ENCODE measurements at places on chromosomes 1 and 21. TPM values are rescaled to one million over a fixed set of nuclear protein-coding genes. Genes with fewer than 3 reads are reported as not detected.

PRAMEF14 gene
- total RNA-seq = not detected

SPRR4 gene
- not detected for total RNA-seq

EIF3I gene
- 143 TPM for total RNA-seq

DNAJC6 gene
- 19.4 TPM for total RNA-seq

RCSD1 gene
- total RNA-seq = 0.76 TPM

PADI3 gene
- not detected for total RNA-seq

MTHFR gene
- total RNA-seq = 39.2 TPM

WNT9A gene
- 4.5 TPM for total RNA-seq

MFAP2 gene
- 459 TPM for total RNA-seq

GBP1 gene
- 52.3 TPM for total RNA-seq

EPHX1 gene
- 37.2 TPM for total RNA-seq

PCAT6 gene
- total RNA-seq = 9.9 TPM

GRCh38 chr1:111989531-111990025 lies at the start of gene KCND3:
TSS of gene KCND3 (minus strand) at chr1:111989668.
- no peak within 1 kb of the TSS for H3K27ac ChIP-seq
- peak within 1 kb of the TSS; percentile 71 for H3K4me3 ChIP-seq
- H3K4me1 ChIP-seq = peaks cover 16% of the 10 kb centered on the region
- peaks cover 92% of the 10 kb centered on the region for H3K27me3 ChIP-seq

- H3K4me3 ChIP-seq = peak overlapping the region; percentile 68
- peaks cover 16% of the 10 kb centered on the region for H3K27me3 ChIP-seq
- DNase-seq = no peak
- H3K4me1 ChIP-seq = no peaks in the 10 kb centered on the region
Observed at GRCh38 chr1:247857985-247858619, 1.1 kb downstream of the TRIM58 start.

DNA sequence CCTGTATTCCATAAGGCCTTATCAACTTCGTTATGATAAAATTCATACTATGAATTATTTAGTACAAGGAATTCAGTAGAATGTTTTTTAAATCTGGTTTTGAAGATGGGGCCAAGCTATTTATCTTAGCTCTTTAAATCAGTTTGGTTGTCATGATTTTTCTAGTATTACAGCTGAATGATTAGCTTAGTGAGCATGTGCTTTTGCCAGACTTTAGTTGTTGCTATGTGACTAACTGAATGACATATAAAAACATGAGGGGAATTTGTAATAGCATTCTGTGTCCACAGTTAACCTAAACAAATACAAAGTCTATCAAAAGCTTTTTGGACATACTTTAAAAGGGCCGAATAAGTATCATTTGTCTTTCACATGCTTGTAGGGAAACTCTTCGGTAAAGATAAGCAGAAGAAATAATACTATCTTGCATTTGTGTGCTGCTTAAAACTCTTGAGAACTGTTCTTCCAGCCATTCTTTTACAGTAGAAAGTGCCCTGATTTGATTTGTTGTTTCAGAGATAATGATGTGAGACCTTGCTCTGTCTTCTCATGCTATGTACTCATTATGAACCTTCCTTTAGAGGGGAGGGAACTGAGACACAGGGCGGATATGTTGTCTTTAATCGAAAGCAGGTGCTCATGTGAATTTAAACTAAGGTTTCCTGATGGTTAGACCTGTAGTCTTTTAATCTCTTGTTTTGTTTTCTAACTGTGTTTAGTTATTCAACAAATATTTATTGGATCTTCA lies 18.8 kb downstream of the NEK7 start:
- DNase-seq = no peak
- no peaks in the 10 kb centered on the region for H3K36me3 ChIP-seq
- no peak overlapping the region for H3K4me3 ChIP-seq
- no peaks in the 10 kb centered on the region for H3K27me3 ChIP-seq
- H3K4me1 ChIP-seq = peaks cover 81% of the 10 kb centered on the region

DNA sequence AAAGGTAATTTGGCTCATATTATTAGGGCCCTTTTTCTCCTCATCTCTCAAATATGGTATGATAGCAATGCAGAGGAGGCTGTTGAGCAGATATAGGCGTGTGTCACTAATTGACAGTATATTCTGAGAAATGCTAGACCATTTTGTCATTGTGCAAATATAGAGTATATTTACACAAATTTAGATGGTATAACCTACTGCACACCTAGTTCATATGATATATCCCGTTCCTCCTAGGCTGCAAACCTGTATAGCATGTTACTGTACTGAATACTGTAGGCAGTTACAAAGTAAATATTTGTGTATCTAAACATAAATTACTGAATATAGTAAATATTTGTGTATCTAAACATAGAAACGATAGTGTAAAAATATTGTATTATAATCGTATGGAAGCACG lies 8.6 kb downstream of the ZBTB37 start:
- H3K4me3 ChIP-seq = no peak overlapping the region
- H3K27me3 ChIP-seq = no peaks in the 10 kb centered on the region

GRCh38 chr1:23977187-23977853 lies 2.8 kb downstream of the SRSF10 start:
- peaks cover 51% of the 10 kb centered on the region for H3K4me1 ChIP-seq
- no peak for DNase-seq

GRCh38 chr1:40745176-40745575 lies 38.4 kb upstream of the KCNQ4 start:
- no peak overlapping the region for H3K27ac ChIP-seq
- no peaks in the 10 kb centered on the region for H3K27me3 ChIP-seq
- no peak overlapping the region for H3K4me3 ChIP-seq
- no peak for DNase-seq
- peaks cover 32% of the 10 kb centered on the region for H3K36me3 ChIP-seq

DNA sequence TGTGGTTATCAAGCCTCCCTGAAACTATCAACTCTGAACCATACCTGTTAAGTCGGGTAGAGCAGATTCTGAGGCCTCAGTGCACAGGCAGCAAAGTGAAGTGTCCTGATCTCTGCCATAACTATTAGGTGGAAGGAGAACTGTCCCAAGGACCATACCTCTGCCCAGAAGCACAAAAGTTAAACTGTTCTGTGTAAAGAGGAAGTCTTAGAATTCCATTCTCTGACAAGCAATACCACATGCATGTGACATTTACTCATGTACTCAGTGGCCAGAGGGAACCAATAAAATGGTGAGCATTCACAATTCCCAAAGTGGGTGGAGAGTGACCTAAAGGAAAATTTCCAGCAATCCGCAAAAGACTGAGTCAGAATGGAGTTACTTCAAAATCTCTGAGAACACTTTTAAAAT lies 61.0 kb downstream of the TOR3A start:
- H3K27me3 ChIP-seq = no peaks in the 10 kb centered on the region
- H3K36me3 ChIP-seq = peaks cover 19% of the 10 kb centered on the region
- H3K4me1 ChIP-seq = peaks cover 12% of the 10 kb centered on the region
- DNase-seq = no peak
- H3K4me3 ChIP-seq = no peak overlapping the region
- peak overlapping the region; percentile 65 for H3K27ac ChIP-seq

- H3K36me3 ChIP-seq = no peaks in the 10 kb centered on the region
- no peak overlapping the region for H3K4me3 ChIP-seq
- peaks cover 25% of the 10 kb centered on the region for H3K27me3 ChIP-seq
Observed at GRCh38 chr1:3017440-3018050, 3.7 kb upstream of the ACTRT2 start.

GRCh38 chr1:49971088-49971487 lies 52.7 kb downstream of the AGBL4 start:
- H3K27me3 ChIP-seq = no peaks in the 10 kb centered on the region
- H3K4me1 ChIP-seq = no peaks in the 10 kb centered on the region
- no peak overlapping the region for H3K27ac ChIP-seq
- DNase-seq = no peak
- no peak overlapping the region for H3K4me3 ChIP-seq

GRCh38 chr1:227043755-227044154 lies 103.7 kb downstream of the COQ8A start:
- no peak overlapping the region for H3K27ac ChIP-seq
- no peaks in the 10 kb centered on the region for H3K4me1 ChIP-seq
- H3K27me3 ChIP-seq = no peaks in the 10 kb centered on the region
- no peak overlapping the region for H3K4me3 ChIP-seq
- H3K36me3 ChIP-seq = peaks cover 31% of the 10 kb centered on the region

DNA sequence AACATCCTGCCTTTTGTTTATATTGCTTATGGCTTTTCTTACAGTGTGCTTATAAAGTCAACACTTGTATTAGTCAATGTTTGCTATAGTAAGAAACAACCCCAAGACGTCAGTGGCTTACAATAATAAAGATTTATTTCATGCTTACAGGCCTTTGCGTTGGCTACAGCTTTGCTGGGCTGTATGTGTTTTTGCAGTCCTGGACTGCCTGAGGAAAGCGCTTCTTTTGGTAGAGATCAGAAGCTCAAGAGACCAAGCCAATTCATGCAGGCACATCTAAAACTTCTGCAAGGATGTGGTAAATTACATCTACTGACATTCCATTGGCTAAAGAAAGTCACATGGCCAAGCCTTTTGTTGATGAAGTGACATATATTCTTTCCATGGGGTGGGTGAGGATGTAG lies 17.5 kb upstream of the PRKAA2 start:
- no peaks in the 10 kb centered on the region for H3K36me3 ChIP-seq
- no peak for DNase-seq
- H3K27ac ChIP-seq = no peak overlapping the region
- peaks cover 6% of the 10 kb centered on the region for H3K27me3 ChIP-seq
- H3K4me1 ChIP-seq = no peaks in the 10 kb centered on the region

DNA sequence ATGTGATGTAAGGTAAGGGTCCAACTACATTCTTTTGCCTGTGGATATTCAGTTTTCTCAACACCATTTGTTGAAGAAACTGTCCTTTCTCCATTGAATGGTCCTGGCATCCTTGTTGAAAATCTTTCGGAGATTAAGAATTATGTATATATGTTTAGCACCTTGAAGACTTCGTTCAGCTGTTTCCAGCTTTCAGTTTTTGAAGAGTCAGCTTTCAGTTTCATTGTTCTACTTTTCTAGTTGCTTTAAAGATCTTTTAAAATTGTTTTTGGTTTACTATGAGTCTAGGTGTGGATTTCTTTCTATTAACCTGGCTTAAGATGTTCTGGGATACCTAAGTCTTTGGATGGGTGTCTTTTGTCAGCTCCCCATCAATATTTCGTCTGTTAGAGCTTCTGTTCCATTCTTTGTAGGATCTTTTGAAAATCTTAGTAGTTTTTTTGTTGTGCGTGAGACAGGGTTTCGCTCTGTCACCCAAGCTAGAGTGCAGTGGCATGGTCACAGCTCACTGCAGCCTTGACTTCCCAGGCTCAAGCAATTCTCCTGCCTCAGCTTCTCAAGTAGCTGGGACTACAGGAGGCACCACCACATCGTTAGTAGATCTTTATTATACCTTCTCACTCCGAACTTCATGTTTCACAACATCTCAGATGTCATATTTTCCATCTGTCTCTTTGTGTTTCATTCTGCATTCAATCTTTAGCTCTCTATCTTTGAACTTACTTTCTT lies 353.5 kb upstream of the B3GALT2 start:
- H3K36me3 ChIP-seq = no peaks in the 10 kb centered on the region
- no peaks in the 10 kb centered on the region for H3K27me3 ChIP-seq
- peaks cover 7% of the 10 kb centered on the region for H3K4me1 ChIP-seq
- no peak overlapping the region for H3K4me3 ChIP-seq
- no peak overlapping the region for H3K27ac ChIP-seq
- DNase-seq = no peak

DNA sequence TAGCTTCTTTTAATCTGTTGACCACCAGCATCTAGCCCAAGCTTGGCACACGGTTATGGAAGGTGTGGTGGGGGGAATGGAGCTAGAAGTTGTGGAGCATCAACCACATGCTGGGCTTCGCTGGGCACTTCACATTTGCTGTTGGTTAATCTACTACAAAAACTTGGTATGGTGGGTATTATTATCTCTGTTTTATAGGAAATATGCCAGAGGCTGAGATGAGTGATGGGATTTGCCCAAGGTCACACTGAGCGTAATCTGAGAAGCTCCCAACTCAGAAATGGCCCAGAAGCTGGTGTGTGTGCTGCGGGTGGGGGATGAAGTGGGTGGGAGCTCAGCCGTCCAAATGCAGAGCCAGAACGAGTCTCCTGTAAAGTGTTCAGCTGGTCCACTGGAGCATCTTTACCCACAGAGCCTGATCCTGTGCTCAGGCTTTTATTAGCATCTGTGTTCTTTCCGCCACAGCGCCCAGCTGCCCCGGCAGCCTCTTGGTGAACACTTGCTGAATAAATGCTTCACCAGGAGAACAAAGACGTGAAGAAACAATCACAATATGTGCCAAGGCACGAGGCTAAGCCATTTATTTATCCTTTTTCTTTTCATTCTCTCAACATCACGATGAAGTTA lies 98.6 kb upstream of the JUN start:
- no peak for DNase-seq
- H3K4me1 ChIP-seq = peaks cover 29% of the 10 kb centered on the region
- H3K4me3 ChIP-seq = no peak overlapping the region
- no peaks in the 10 kb centered on the region for H3K36me3 ChIP-seq
- no peak overlapping the region for H3K27ac ChIP-seq

GRCh38 chr1:230713915-230714764 lies at the start of gene AGT:
TSS of gene AGT (minus strand) at chr1:230714122. CDS start at chr1:230710823, 3,299 bp downstream.
- no peak within 1 kb of the TSS for H3K4me3 ChIP-seq
- H3K27ac ChIP-seq = no peak within 1 kb of the TSS
- DNase-seq = no peak
- peaks cover 7% of the 10 kb centered on the region for H3K4me1 ChIP-seq
- no peaks in the 10 kb centered on the region for H3K27me3 ChIP-seq

GRCh38 chr1:157197906-157198435 lies 59.8 kb upstream of the ETV3 start:
- no peaks in the 10 kb centered on the region for H3K27me3 ChIP-seq
- H3K27ac ChIP-seq = peak overlapping the region; percentile 3
- no peak overlapping the region for H3K4me3 ChIP-seq
- no peaks in the 10 kb centered on the region for H3K36me3 ChIP-seq
- no peak for DNase-seq

DNA sequence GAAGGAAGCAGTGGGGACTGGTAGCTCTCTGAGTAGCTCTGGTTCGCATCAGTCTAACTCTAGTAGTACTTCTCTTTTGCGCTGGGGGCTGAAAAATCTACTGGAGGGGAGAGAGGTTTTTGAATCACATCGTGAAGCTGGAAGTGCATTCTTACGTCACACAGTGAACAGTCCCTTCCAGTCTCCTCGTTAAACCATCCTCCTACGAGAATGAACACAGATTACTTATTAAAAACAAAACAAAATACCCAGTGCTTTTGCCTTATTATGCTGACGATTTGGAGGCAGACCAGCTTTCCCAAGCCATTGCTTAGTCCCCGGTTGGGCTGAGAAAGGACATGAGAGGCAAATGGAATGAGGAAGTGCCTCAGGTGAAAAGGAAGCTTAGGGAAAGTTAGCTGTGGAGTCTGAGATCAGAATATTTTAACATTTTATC lies 16.1 kb downstream of the HUNK start:
- peak overlapping the region; percentile 54 for H3K4me3 ChIP-seq
- H3K27ac ChIP-seq = peak overlapping the region; percentile 97
- DNase-seq = no peak
